ENCODE measurements at places on chromosomes 2 and 18. TPM values are rescaled to one million over a fixed set of nuclear protein-coding genes. Genes with fewer than 3 reads are reported as not detected.

Gene C2orf72
- 4.5 TPM for total RNA-seq

Gene C2orf78
- not detected for total RNA-seq

Gene BMPR2
- 17.0 TPM for total RNA-seq

Gene CCDC178
- not detected for total RNA-seq

Gene RTKN
- total RNA-seq: 19.2 TPM

Gene SERPINB11
- total RNA-seq: not detected

Gene MYO1B
- total RNA-seq: 72.4 TPM

Gene IL36B
- total RNA-seq: 0.13 TPM

Gene SMYD1
- total RNA-seq: not detected

Gene C2orf80
- not detected for total RNA-seq

Gene DSG4
- not detected for total RNA-seq

Gene DPP10
- total RNA-seq: not detected

Gene RPRM
- total RNA-seq: not detected

Gene CTNNA2
- 0.25 TPM for total RNA-seq

Gene HDAC4
- total RNA-seq: 6.0 TPM

Gene TUBA3E
- not detected for total RNA-seq

Gene BMP10
- not detected for total RNA-seq

Gene EGR4
- total RNA-seq: 0.28 TPM

Gene OTOS
- total RNA-seq: not detected

Gene HSPD1
- 760 TPM for total RNA-seq

Gene HMSD
- 0.54 TPM for total RNA-seq

Gene CDK5R2
- 2.2 TPM for total RNA-seq

Gene CLEC4F
- not detected for total RNA-seq

Gene SLC25A12
- total RNA-seq: 14.2 TPM

Gene PSTPIP2
- 0.33 TPM for total RNA-seq

Gene FAM228A
- not detected for total RNA-seq

Gene FOXD4L1
- total RNA-seq: 0.64 TPM

Gene GALNT13
- 9.9 TPM for total RNA-seq

Gene CFAP65
- 0.14 TPM for total RNA-seq

Gene TDRD15
- not detected for total RNA-seq

Gene ZSWIM2
- not detected for total RNA-seq

Gene PSMG2
- 74.4 TPM for total RNA-seq

Gene IGFBP5
- 0.31 TPM for total RNA-seq

Gene SERPINB10
- total RNA-seq: not detected

Gene GRP
- total RNA-seq: not detected

Gene PCARE
- not detected for total RNA-seq

Gene ZNF521
- not detected for total RNA-seq

Gene PSMA8
- not detected for total RNA-seq

Gene ABCB11
- total RNA-seq: not detected

Gene SPDYA
- total RNA-seq: 0.24 TPM

Gene RSAD2
- total RNA-seq: 0.54 TPM

Gene L3MBTL4
- not detected for total RNA-seq

Gene ATOH8
- total RNA-seq: 5.7 TPM

Gene CERS6
- 15.1 TPM for total RNA-seq

Gene FBXO41
- 5.0 TPM for total RNA-seq

Gene VPS4B
- total RNA-seq: 20.9 TPM

Gene RAMP1
- not detected for total RNA-seq

Gene AKAIN1
- not detected for total RNA-seq

Gene RNF144A
- 7.5 TPM for total RNA-seq

Gene TRIM43B
- not detected for total RNA-seq

Gene SMAD2
- total RNA-seq: 67.5 TPM

Gene LDLRAD4
- 2.7 TPM for total RNA-seq

Gene CHST9
- total RNA-seq: not detected

Gene KIF5C
- total RNA-seq: 0.41 TPM

All from A549 treated with CpdA at 1 μM for 4 hours (cell line).